ENCODE measurements at places on chromosomes 4 and X.
A peak's percentile ranks its signal among the peaks of the same experiment; 100 is the strongest.

- no peak for DNase-seq
These were observed 57.2 kb downstream of the DIPK2B start for GRCh38 chrX:45143455-45143854.

DNA sequence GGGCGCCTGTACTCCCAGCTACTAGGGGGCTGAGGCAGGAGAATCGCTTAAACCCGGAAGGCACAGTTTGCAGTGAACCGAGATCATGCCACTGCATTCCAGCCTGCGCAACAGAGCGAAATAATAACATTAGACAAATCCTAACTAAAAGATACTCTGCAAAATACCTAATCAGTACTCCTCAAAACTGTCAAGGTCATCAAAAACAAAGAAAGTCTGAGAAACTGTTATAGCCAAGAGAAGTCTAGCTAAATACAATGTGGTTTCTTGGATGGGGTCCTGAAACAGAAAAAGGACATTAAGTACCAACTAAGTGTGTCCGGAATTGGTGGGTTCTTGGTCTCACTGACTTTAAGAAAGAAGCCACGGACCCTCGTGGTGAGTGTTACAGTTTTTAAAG is 14.6 kb upstream of the ACSL4 start:
- no peak for DNase-seq

DNA sequence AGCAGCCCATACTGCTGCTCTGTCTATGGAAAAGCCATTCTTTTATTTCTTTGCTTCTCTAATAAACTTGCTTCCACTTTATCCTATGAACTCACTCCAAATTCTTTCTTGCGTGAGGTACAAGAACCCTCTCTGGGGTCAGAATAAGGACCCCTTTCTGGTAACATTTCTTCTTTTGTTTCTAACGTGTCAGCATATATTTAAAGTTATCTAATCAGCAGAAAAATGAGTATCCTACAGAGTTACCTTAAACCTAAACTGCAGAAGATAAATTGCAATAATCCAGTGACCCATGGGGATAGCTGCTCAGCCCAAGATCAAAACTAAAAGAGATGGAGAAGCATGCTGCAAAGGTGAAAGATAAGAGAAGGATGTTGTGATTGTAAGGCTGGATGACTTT is 4.0 kb downstream of the ADH5 start:
- DNase-seq = no peak

GRCh38 chr4:14087459-14087858 is 459.9 kb upstream of the BOD1L1 start:
- DNase-seq = no peak

DNA sequence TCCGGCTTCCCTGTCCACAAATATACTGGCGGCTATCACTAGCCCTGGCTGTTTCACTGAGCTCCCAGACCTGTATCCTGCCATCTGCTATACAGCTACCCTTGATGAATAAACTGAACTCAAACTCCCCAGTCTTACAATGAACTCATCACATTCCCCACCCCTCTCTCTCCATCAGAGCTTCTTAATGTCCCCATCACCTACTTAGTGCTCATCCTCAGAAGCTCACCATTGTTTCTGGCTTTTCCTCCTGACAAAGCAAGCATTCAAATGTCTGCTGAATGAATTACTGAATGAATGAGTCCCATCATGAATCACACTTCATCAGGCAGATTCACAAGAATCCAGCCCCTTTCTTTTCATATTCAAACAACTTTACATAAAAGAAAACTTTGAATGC is 5.7 kb upstream of the DGAT2L6 start:
- DNase-seq = no peak

DNA sequence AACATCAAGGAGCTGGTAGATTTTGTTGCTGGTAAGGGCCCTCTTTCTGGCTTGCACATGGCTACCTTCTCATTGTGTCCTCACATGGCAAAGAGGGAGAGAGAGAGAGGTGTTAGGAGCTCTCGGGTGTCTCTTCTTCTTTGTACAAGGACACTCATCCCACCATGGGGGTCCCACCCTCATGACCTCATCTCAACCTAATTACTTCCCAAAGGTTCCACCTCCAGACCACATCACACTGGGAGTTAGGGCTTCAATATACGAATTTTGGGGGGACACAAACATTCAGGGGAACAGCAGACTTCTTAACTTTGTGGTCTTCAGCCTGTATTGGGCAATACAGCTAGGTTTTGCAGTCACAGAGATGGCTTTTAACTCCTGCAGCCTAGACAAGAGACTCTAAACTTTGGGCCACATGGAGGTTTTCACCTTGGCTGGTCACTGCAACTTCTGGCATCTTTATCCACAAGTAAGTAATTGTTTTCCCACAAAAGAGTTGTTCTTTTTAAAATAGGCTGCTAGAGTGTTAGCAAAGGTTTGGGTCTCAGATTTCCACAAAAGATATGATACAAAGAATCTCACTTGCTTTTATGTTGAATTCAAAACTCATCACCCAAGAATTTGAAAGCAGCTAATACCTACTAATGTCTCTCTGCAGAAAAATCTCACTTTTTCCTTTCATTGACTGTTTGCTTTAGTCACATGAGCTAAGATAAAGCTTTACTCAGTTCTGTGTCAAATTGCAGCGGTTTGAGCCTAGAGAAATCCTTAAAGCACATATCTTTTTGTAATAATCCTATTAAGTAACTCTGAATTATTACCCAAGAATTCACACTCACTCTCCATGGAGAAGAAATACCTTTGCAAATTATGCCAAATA is 39.6 kb upstream of the BBS12 start:
- DNase-seq = no peak

DNA sequence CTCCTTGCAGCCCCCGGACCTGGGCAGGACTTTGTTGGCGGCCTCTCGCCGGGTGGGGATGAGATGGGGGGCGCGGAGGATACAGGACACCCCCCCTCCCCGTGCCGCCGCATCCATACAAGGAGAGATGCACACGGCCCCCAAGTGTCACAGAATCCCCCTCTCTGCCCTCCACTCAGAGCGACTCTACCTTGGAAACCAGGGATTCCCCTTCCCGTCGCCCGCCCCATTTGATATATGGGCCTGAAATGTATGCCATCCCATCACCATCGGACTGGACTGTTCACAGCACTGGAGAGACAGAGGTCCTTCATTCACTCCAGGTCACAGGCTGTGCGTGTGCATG is 426 bp downstream of the PORCN start:
- no peak for DNase-seq

DNA sequence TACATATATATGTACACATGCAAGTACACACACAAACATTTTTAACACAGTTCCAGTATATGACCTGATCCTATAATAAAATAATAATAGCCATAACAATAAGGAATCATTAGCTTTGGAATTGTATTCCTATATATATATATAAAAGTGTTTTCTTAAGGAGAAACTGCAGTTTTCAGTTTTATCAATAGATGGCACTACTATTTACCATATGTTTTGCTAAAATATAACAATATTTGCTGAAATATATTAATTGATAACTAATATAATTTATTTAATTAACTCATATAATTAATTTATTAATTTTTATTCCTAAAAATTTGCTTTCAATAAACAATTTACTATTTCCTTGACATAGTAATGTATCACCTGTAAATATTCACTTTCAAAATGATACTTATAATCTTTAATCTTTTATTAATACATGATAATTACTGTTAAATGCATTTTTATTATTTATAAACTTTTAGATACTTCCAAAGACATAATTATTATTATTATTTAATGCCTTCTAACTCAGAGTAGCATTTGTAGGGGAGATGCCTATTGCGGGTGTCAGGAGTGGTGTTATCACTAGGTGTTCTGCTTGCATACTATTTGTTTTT is 599.5 kb downstream of the FSTL5 start:
- DNase-seq = no peak

GRCh38 chr4:173319696-173320095 is 14.5 kb downstream of the HMGB2 start:
- DNase-seq = no peak

DNA sequence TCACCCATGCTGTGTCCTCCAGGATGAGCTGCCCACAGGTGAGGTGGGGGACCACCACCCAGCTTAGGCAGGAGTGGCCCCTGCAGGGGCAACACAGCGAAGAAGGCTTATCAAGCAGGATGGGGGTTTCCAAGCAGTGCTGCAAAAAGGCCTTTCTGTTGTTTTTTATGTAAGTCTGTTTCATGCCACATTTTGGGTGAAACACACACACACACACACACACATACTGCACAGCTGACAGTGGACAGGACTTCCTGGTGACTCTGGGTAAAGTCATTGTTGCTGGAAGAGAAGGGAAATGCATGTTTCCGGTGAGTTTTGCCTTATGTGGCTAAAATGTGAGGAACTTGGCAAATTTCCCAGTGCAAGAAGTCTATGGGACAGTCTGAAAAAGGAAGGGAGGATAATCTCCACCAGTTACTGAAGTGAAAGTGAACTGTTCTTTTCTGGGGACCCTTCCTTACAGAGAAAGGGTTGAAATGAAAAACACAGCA is 119.2 kb downstream of the IRF2 start:
- DNase-seq = no peak

DNA sequence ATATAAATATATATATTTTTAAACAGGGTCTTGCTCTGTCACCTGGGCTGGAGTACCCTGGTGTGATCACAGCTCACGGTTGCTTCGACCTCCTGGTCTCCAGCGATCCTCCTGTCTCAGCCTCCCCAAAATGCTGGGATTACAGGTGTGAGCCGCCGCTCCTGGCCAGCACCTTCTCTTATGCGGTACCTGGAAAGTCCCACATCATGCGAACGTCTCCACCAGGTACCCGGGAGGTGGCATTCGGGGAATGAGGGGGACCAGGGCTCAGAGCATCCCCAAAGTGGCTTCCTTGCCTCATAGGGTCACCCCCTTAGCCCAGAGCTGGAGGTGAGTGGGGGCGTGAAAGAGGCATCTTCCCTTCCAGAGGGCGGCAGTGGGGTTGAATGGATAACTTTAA is 84.0 kb upstream of the PPP2R3B start:
- DNase-seq = no peak

DNA sequence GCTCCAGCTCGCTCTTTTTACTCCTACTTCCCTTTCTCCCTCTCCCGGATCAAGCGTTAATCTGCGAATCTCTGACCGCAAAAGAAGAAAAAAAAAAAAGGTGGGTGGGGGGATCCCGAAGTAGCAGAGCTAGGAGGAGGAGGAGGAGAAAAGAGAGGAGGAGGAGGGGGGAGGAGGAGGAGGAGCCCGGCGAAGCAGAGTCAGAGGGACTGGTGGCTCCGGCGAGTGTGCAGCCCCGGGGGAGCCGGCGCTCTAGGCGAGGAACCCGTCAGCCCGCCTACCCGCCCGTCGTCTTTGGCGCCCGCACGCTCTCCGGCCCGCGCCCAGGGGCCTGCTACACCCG is at the start of gene NHSL2:
Gene NHSL2 (plus strand): TSS at position 203 of the 343 bp plus-strand sequence.
- peak; percentile 2 for DNase-seq

- DNase-seq = no peak
These were observed 124.1 kb downstream of the AFAP1 start for GRCh38 chr4:7815562-7815961.

DNA sequence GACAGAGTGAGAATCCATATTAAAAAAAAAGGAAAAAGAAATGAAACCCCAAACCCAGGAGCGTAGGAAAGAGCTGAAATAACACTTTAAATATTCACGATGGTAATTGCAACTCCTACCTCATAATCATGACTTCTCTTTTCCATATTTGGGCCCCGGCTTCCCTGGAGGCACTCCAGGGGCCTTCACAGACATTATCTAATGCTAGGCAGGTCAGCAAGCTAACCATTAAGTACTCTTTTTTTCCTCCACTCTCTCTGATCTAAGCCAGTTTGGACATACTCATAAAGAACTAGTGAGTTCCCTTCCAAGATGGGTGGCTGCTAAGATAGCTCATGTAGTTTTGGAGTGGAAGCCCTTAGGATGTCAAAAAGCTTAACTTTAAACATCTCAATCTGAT is 83.2 kb downstream of the SH3KBP1 start:
- no peak for DNase-seq

DNA sequence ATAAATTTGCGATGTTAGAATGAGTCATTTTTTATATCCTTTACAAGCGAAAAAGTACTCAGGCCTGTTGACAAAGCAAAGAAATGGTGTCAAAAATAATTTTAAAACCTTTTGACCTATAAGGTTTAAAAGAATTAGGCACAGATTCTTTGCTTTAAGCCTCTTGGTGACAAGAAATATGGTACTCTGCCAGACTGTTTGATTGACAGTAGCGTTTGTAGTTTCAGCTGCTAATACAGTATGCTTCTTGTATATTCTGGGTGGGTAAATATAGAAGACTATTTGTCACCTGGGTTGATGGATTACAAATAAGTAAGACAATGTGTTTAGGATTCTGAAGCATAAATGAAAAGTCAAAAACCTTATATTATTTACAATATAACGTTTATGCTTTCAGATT is 193.1 kb upstream of the PITX2 start:
- DNase-seq = no peak

DNA sequence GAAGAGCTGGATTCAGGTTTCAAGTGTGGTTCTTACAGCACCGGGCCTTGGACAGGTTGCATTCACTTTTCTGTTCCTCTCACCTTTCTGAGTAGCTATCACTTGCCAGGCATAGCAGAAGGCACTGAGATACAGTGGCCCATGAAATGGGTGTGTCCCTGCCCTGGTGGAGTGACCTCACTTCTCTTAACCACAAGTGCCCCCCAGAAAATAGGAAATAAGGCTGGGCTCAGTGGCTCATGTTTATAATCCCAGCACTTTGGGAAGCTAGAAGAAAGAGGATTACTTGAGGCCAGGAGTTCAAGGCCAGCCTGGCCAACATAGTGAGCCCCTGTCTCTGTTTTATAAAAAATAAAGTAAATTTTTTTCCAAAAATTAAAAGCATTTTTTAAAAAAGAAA is 101.7 kb upstream of the KIT start:
- no peak for DNase-seq

DNA sequence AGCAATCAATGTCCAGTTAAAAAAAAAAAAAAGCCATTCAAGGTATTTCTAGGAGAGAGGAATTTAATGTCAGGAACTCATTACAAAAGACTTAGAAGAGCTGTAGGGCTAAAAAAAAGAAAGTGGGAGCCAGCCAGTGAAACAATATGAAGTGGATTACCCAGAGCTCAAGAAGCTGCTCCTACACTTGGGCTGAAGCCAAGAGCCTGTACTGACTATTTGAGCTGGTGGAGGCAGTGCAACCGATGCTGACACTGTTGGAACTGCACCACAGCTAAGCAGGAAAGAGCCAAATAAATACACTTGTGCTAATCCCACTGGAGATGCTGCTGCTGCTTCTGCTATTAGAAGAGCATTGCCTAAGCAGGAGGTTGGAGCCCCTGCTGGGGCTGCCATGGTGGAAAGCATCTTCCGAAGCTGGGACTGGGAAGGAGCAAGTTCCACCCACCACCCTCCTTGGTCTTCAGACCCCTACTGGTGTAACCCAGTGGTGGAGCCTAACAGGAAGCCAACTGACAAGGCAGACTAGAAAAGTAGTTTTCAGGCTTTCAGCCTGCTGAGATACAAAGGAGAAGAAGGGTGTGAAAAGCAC is 65.4 kb downstream of the CXXC4 start:
- no peak for DNase-seq

DNA sequence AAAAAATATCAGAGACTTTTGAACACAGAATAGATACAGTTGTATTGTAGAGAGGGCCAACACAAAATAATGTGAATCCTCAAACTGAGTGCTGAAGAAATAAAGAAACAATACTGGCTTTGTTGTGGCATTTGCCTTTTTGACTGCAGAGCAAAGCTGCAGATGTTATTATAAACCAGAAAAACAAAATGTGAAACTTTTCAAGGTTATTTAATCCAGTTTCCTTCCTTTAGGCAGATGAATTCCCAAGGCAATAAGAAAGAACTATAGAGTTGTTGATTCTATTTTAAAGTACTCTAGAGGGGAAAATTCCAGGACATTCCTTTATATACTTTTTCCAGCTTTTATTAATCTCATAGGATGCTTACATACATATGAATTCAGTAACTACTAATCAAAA is 186.8 kb downstream of the NDST4 start:
- DNase-seq = no peak

GRCh38 chr4:107148904-107149303 is 112.8 kb upstream of the DKK2 start:
- no peak for DNase-seq
